ENCODE measurements at places on chromosomes 4 and X. TPM values are rescaled to one million over a fixed set of nuclear protein-coding genes. Genes with fewer than 3 reads are reported as not detected.

DNA sequence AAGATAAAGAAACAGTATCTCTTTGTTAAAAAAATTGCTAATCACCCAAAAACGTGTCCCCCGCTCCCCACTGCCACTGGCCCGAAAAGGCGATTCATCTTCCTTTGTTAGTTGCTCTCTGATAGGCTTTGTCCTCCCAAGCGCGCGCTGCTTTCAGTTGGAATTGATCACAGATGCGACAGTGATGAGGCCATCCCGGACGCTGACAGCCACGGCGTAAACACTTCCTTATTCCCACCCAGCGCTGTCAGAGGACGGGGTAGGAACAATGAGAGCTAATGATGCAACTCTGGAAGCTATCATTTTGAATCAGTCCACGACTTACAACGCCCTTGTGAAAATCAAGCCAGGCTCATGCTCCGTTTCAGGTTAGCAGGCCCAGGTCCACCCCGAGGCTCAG lies 21.4 kb downstream of the SOD3 start:
- no peak for DNase-seq

DNA sequence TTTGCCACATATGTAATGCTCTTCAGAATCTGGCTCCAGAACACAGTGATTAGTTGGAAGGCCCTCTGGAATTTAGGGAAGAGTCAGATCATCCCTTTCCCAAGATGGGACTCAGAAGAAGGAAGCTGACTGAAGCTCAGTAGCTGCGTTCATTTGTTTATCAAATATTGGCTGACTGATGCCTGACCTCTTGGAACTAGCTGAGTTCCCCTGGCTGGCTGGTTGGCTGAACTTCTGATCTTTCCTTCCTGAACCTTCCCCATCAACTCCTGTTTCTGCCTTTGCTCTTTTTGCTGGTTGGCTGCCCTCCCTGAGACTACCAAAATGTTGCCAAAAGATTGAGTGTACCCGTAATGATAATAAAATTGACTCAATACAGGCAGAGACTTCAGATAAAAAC lies 866.5 kb upstream of the INTU start:
- no peak for DNase-seq

- DNase-seq, result no peak
These were observed 11.4 kb downstream of the RNF175 start for GRCh38 chr4:153748378-153748777.

- DNase-seq, result no peak
These were observed 2.7 kb downstream of the RASL11B start for GRCh38 chr4:52864793-52865192.

DNA sequence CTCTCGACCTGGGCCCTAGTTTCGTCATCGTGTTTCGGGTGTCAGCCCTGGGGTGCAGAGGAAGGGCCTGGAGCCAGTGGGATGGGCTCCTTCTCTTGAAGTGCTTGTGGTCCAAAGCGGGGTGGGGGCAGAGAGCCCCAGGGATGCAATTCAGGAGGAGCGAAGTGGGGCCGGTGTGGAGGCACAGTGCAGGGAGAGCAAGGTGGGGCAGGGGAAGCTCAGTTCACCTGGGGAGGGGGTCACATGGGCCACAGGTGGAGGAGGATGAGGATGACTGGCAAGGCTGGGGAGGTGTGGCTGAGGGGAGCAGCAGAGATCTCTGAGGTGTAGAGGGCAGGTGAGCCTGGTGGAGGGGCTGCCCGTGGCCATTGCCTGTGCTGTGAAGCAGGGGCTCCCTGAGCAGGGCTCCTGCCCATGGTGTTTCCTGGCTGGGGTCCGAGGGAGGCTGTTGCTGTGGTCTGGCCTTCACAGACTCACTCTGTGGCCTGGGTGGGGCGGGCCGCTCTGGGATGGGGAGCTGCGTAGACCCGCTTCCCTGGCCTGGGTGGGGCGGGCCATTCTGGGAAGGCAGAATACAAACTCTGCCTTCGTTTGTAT lies 6.9 kb downstream of the SORCS2 start:
- DNase-seq, result no peak

DNA sequence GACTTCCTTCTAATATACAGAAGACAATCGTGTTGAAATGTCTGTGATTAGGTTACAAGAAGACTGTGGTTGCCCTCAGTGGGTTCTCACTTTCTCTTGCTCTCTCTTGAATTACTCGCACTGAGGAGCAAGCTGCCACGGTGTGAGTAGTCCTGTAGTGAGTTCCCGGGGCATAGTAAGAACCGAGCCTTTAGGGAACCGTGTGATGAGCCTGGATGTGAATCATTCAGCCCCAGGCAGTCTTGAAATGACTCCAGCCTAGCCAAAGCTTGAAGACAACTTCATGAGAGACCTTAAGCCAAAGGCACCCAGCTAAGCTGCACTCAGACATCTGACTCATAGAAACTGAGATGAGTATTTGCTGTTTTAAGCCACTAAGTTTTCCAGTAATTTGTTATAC lies 292.7 kb downstream of the SPOCK3 start:
- peak; percentile 1 for DNase-seq

GRCh38 chrX:43552156-43552555 lies 103.9 kb upstream of the MAOA start:
- no peak for DNase-seq

GRCh38 chrX:78182881-78183280 lies 43.4 kb upstream of the TAF9B start:
- no peak for DNase-seq

DNA sequence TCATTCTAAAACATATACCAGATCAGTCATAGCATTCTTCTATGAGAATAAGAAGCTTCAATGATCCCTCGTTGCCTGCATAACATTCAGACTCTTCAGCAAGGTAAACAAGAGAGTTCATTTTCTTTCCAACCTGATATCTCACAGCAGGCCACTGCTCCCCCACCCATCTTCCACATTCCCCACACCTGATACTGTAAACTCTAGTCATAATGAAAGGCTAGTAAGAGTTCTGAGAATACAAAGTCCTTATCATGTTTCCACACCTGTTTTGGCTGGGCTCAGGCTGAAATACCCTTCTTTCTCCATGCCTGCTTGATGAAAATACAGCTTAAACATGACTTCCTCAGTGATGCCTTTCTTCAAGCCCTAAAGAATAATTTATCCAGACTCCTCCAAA lies 2.3 kb upstream of the AASDH start:
- DNase-seq, result no peak

GRCh38 chrX:10126834-10127233 lies 29.9 kb upstream of the CLCN4 start:
- no peak for DNase-seq

DNA sequence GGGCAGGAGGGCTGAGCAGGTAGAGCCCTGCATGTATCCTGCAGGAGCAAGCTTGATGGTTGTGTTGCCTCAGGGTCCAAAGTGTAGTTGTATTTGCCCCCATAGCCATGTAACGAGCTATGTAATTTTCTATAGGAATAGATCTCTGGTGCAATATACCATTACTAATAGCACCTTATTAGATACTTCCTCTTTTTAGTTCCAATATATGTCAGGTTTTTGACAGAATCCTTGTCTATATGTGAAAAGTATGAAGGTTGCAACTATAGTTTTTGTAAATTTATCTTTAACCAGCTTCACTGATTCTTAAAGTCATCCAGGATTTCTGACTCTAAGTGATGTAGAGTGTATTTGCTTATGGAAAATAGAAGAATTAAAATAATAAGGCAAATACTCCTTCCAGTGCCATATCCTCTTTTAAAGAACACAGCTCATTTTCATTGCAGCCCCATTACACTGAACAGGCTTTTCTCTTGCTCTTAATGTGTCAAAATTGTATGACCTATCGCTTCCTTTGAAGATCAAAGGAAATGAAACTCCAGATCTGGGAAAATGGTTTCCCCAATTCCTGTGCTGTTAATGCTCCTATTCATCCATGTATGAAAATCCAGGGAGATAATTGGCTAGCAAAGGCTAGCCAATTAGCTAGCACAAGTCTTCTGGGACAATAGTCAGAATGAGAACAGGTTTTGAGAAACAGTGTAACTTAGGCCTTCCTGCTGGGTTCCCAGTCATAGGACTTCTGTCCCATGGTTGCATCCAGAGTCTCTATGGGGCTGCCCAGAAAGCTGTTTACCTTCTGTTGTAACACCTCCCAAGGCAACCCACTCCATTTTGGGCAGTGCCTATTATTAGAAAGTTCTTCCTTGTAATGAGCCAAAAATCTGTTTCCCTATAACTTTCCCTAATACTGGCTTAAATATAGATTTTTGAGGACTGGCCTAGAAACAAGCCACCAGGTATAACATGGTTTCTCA lies 90.6 kb downstream of the TSPAN7 start:
- no peak for DNase-seq

- DNase-seq, result no peak
These were observed 1.9 kb downstream of the FMR1 start for GRCh38 chrX:147913570-147913969.

DNA sequence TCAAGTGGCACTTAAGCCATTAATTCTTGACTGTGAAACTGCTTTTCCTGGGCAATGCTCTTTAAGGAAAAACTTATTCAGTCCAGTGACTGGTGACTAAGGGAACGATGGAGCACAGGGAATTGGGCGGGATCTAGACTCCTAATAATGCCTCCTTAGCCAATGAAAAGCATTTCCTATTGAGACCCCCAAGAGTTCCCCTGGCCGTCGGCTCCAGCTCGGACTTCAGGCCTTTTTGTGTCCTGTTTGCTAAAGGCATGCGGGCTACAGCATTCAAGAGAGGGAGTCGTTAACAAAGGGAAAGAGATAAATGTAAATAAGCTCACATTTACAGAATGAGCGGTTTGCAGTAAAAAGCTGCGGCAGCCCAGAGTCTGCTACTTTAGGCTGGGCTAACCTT lies at the start of gene LPAR4:
TSS of gene LPAR4 (plus strand) at position 232 of the 400 bp plus-strand sequence. CDS start 7,150 bp downstream, outside the sequence.
- no peak for DNase-seq

GRCh38 chr4:53591372-53591892 lies at the start of gene LNX1:
Gene LNX1, minus strand, starts transcription at chr4:53591486. Its CDS starts 17,484 bp downstream, at chr4:53574002.
- DNase-seq, result peak; percentile 79

DNA sequence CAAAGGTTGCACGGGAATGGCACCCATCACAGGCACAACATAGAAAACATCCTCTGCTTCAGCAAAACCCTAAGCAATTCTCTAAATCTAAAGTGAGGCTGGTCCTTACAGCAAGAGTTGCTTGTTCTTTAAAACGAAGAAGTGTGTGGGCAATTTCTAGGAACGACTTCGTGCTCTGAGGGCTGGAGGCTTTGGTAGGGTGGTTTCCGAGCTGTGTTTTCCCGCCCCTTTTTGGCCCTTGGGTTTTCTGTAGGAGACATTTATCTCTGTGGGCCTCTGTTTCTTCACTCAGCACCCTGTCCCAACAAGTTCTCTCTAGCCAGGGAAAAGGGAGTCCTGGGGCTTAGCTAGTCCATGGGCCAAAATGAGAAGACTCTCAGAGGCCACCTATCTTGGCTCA lies 84.2 kb downstream of the SLC2A9 start:
- DNase-seq, result no peak

DNA sequence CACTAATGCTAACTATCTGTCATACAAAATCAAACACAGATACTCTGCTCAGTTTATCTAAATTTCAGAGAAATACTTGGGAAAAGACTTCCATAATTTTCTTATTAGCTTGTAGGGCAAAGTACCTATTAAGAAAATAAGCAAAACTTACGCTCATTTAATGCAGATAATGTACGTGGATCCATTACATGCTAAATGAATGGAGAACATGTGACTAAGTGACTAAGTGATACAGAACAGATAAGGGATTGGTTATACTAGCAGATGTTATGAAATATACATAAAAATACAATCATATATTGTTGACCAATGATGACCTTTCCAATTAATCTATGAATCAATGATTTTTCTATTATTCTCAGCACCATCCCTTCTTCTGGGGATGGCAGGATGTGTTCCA lies 25.7 kb downstream of the EREG start:
- DNase-seq, result no peak

DNA sequence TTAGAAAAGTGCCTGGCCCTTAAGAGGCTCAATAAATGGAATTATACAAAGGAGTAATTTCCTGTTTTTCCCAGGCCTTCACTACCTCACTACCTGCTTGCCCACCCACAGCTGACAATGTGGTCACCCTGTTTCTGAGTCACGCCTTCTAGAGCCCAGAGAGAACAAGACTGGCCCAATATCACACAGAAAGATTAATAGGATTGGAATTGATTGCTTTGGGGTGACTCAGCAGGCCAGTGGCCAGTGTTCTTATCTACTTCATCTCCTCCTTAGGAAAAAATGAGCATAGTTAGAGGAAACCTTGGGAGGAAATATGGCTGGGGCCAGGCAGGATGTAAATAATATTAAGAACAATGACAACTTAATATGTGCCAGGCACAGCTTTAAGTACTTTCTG lies 4.5 kb upstream of the FGF16 start:
- DNase-seq, result peak; percentile 59

- no peak for DNase-seq
These were observed 139.3 kb downstream of the TLL1 start for GRCh38 chr4:166012129-166013030.

DNA sequence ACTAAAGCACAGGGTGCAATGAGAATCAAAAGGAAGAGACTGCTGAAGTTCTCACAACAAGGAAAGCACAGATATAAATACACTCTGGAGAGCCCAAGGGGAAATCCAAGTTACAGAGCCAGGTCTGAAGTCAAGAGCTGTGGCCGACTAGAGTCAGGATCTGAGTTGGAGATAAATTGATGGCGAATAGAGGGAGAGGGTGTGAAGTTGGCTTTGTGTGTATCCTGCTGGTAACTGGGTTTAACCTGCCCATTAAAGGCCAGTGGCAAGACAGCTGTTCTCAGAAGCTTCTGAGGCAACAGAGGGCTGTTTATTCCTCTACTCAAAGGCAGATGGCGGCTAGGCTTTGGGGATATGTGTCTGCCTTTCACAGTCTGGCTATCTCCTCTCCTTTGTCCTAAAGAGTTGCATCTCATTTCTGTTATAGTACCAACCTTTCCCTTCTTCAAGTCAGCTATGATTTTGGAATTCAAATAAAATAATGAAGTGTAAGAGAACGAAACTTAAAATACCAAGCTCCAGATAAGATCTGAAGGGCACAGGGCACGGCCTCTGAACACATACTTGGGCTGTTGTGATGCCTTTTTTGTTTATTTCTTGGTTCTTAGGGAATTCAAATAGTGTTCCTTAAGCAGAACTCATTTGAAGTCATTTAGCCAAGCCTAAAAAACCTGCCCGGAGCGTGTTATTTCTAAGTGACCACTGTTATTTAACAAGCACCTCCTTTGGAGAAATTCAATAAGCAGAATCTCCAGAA lies 142.1 kb downstream of the APBB2 start:
- no peak for DNase-seq

DNA sequence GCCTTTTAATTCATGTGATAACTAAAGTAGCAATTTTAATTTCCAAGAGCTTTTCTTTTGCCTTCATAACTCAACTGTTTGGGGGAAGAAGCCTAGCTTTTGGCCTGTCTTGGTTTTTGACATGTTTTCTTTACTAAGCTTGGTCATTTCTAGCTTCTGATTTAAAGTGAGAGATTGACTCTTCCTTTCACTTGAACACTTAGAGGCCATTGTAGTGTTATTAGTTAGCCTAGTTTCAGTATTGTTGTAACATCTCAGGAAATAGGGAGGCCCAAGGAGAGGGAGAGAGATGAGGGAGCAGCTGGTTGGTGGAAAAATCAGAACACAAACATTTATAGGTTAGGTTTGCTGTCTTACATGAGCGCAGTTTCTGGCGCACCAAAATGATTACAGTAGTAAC lies 44.8 kb downstream of the DCLK2 start:
- no peak for DNase-seq

ITGB1BP2 gene
- total RNA-seq, result 3.5 TPM

BEND4 gene
- 0.05 TPM for total RNA-seq

TLR6 gene
- total RNA-seq, result 4.8 TPM

PPARGC1A gene
- total RNA-seq, result not detected

FAM9C gene
- not detected for total RNA-seq

IL21 gene
- 0.12 TPM for total RNA-seq

SCML2 gene
- 5.2 TPM for total RNA-seq

CT55 gene
- total RNA-seq, result not detected

GABRG1 gene
- not detected for total RNA-seq

All from HCT116 (cell line).